NCI-H2029 (cell line): ENCODE measurements at places on chromosomes 12 and 14.

GRCh38 chr14:104016873-104017650, 68.4 kb upstream of the ASPG start:
- DNase-seq, result no peak

- no peak for DNase-seq
Observed at GRCh38 chr12:124399622-124400021, 104.7 kb downstream of the RFLNA start.

- no peak for DNase-seq
Observed at GRCh38 chr14:20719777-20720176, 25.9 kb upstream of the EDDM3A start.

DNA sequence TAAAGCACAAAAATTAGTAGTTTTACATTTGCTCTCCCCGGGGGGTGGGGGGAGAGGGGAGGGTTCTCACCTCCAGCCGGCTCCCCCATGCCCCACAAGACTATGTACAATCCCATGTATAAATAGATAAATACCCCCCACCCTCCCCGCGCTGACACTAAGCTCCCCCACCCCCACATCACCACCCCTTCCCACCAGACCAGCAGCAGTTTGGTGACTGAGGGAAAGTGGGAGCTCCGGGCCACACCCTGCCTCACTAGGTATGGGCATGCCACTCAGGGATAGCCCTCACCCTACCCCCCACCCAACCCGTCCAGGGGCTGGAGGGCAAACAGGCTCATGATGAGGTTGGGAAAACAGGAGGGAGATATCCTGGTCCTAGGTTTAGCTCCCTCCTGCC, 1.9 kb upstream of the PRKAG1 start:
- no peak for DNase-seq

- DNase-seq, result no peak
Observed at GRCh38 chr14:75217508-75218206, 41.2 kb upstream of the TMED10 start.
